ENCODE measurements at places on chromosomes 6 and 20. TPM values are rescaled to one million over a fixed set of nuclear protein-coding genes. Genes with fewer than 3 reads are reported as not detected.

The EBF4 gene
- 2.7 TPM for total RNA-seq

The MCCD1 gene
- total RNA-seq = not detected

The ABHD16B gene
- not detected for total RNA-seq

The PSMF1 gene
- total RNA-seq = 198 TPM

The LAMP5 gene
- total RNA-seq = not detected

The PAK5 gene
- total RNA-seq = not detected

The SLC22A7 gene
- total RNA-seq = not detected

The TSPYL1 gene
- 24.3 TPM for total RNA-seq

The HLA-DPA1 gene
- not detected for total RNA-seq

The XKR7 gene
- 0.02 TPM for total RNA-seq

The MRAP2 gene
- total RNA-seq = 1.1 TPM

The BTN2A1 gene
- 20.7 TPM for total RNA-seq

The ATRN gene
- 19.2 TPM for total RNA-seq

The BCAS1 gene
- 0.42 TPM for total RNA-seq

The POPDC3 gene
- 24.1 TPM for total RNA-seq
